ENCODE measurements at places on chromosomes 7 and 10.

- no peak for DNase-seq
Observed at GRCh38 chr10:108905821-108906220, 1017.5 kb downstream of the XPNPEP1 start.

DNA sequence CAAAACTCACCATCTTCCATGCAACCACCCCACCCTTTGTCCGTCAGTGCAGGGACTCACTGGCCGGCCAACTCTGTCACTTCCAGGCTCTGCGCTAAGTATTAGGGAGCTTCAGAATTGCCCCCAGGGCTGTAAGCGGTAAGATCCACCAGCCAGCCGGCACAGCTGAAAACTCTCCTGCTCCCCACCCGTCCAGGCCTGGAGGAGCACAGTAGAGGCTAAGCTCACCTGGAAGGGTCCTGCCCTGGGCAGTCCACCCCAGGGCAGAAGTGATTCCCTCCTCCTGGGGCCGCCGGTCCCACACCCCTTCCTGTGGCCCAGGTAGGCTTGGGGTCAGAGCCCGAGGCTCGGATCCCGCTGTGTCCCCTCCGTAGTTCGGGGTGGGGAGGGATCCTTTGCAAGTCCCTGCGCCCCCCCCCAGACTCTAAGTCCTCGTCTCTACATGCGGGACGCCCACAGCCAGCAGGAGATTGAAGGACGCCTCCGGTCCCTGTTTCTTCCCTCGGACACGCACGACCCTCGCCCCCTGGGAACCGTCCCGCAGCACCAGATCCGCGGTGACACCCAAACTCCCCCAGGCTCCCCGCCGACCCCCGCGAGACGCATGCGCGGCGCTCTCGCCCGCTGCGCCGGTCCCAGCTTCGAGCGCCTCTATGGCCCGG, 138.9 kb downstream of the ARHGAP22 start:
- DNase-seq, result no peak

GRCh38 chr10:114862456-114862855, 40.9 kb downstream of the FHIP2A start:
- no peak for DNase-seq

GRCh38 chr10:120365872-120366271, 91.2 kb upstream of the PLPP4 start:
- no peak for DNase-seq

All from OCI-LY7 (cell line).